Type B pancreatic cell (in vitro differentiated cells): ENCODE measurements at places on chromosomes 5 and 9. TPM values are rescaled to one million over a fixed set of nuclear protein-coding genes. Genes with fewer than 3 reads are reported as not detected.

DNA sequence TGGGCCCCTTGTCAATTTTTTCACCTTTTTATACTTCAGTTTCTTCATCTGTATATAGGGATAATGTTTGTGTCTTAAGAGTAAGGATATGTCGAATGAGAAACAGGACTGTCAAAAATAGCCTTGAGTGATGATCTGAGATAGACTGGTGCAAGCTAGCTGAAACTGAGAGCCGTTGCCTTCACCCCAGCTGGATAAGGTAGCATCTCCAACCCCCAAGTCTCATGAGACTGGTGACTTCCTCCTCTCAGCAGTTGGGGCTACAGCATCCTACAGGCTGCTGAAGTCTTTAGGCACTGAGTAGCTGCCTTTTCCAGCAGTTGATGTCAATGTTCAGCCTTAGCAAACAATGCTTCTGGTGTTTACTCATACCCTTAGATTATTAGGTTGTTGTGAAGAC lies 330.2 kb downstream of the OSTF1 start:
- no peak for DNase-seq

Gene MEGF10
- total RNA-seq = 1.2 and 13.3 TPM in 2 replicates

DNA sequence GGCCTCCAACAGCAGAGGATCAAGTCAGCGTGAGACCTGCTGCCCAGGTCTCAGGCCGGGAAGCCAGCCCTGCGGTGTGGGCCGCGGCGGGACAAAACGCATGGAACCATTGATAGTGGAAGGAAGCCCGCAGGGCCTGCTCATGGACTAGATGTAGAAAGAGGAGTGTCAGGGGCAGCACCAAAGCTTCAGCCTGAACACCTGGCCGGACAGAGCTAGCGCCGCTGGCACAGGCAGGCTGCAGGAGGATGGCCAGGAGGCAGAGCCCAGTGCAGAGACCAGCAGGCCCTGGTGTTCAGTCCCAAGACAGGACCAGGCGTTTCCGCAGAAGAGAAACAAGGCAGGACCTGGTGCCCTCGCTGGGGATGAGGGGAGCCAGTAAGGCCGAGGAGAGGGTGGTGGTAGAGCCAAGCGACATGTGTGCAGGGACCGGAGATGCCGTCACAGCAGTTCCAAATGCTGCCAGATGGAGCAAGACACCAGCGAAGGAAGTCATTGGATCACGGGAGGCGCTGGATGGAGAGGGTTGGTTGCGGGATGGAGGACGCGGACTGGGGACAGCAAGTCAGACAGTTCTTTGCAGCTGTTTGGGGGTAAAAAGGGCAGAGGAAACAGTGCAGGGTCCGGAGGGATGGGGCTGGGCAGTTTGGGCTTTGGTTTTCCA lies 42.1 kb upstream of the OLFM1 start:
- DNase-seq = peak; percentile 58

Gene IL9
- total RNA-seq = not detected in 2 replicates

GRCh38 chr5:18393565-18394442 lies 759.5 kb downstream of the TAF11L14 start:
- DNase-seq = peak; percentile 78

Gene LMX1B
- 13.6 and 33.6 TPM in 2 replicates for total RNA-seq

DNA sequence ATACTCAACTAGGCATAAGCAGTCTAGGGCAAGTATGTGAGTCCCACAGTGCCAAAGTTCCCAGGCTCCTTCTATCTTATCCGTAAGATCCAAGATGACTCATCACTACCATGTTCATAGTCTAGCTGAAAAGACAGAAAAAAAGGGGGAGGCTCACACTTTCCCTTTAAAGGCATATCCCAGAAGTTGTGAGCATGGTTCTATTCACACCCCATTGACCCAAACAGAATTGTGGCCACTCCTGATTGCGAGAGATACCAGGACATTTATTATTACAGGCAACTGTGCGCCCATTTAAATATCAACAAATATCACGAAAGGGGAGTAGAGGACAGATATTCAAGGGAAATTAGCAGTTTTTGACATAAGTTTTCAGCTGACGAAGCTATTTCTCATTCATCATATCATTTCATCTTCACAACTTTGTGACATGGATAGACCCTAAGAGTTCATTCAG lies 8.1 kb upstream of the PFDN1 start:
- DNase-seq = no peak

- no peak for DNase-seq
Observed at GRCh38 chr5:132445930-132446329, 44.6 kb downstream of the IRF1 start.

Gene CDX1
- total RNA-seq = 5.0 and 13.4 TPM in 2 replicates

GRCh38 chr5:131953969-131954368 lies 8.5 kb upstream of the MEIKIN start:
- DNase-seq = no peak

Gene RHOBTB3
- 41.7 and 76.3 TPM in 2 replicates for total RNA-seq

- DNase-seq = no peak
Observed at GRCh38 chr5:181170996-181171395, 23.6 kb downstream of the OR2V2 start.

DNA sequence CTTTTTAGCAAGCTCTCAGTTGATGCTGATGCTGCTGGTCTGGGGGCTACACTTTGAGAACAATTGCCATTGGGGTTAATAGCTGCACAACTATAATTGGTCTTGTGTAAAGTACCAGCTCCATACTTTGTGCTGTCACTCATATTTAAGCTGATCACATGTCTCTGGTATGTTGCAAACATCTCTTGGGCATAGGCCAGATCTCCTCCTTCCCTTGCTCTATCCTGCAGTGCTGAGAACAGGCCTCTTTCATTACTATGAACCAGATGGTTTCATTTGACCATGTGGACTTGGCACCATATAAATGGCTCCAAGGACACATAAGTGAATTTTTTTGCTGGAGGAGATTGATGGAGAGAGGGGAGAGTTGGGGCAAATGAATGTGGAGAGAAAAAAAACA lies 48.4 kb downstream of the DMRT2 start:
- DNase-seq = no peak

GRCh38 chr5:137700282-137700680 lies 35.6 kb downstream of the KLHL3 start:
- no peak for DNase-seq

DNA sequence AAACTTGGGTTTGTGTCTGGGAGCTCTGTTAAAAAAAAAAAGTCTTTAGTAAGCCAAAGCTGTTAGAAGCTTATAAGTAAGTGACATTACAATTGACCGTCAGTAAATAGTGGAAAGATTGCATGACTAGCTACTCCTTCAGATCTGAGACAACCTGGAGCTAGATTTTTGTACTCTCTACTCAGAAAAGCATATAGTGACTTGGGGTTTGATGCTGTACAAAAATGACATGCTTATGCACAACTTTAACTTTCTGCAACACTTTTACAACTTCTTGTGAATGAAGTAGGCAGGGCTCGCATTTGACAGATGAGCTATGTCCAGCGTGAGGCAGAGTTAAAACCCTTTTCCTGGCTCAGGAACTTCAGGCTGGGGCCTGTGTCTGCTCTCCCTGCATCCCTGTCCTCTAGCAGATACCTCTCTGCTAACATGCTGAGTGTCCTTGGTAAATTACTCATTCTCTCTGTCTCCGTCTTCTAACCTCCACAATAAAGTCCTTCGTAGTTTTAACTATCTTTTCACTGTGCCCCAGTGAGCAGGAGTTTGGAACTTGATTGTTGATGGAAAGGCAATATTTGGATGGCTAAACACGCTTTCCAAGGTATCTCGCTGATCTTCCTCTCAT lies 471 bp upstream of the GHR start:
- no peak for DNase-seq

Gene LCN1
- not detected in 2 replicates for total RNA-seq

DNA sequence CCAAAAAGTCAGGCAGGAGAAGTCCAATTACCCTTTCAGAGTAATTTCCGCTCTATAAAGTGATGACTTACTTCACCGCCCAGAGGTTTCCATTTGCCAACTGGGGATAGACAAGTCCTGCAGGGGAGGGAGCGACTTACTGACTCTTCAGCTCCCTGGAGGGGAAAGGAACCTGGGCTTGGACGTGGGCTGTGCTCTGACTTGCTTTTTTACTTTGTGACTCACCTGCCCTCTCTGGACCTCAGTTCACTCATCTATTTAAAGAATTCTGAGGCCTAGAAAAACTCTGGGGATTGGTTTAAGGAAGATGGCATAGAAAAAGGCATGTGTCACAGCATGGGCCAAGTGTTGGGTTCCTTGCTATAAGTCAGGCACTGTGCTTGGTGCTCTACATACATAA lies 180.4 kb upstream of the TRIM32 start:
- DNase-seq = no peak

Gene MRPL22
- 41.1 and 54.9 TPM in 2 replicates for total RNA-seq

Gene SHLD3
- total RNA-seq = 4.0 and 4.2 TPM in 2 replicates

DNA sequence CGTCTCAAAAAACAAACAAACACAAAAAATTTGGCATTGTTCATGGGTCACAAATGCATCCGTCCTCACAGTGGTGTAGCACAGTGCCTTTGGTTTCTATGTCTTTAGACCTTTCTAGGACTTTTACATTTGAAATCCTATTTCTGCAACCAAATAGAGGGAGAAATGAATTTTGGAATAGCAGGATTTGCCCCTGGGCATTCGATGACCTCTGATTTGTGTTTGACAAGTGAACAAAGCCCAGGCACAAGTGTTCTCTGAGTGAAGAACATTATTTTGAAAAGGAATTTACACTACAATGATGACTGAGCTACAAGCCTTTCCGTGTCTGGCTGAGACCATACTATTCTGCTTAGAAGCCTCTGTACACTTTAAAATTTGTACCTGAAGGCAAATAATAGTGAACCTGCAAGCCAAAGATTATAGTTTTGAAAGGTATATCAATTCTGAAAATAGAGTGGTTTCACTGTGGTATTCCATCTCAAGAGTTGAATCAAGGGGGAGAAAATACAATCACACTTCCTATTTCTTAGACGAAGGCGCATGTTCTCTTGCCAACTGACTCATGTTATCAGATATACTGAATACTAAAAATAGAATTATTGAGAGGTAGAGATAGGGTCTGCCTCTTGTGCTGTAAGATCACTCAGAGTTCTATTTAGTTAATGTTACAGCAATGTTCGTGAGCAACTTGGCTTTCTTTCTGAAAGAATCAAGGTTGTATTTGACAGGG lies 297.6 kb downstream of the KDM4C start:
- DNase-seq = no peak

DNA sequence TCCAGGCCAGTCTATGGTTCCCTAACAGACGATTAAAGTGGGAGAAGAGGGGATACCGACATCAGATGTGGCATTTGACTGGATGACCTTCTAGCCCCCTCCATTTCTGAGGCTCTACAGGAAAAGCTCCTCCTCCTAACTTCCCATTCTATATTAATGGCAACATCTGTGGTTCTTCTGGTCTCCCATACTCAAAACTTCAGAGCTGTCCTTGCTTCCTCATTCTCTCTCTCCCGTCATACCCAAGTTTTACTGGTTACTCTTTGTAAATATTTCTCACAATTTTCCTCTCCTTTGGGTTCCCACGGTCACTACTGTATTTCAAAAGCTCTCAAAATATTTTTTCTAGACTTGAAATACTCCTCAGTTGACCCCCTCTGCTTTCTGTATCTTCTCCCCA lies 36.0 kb upstream of the IL7R start:
- DNase-seq = no peak

Gene SLC28A3
- total RNA-seq = 2.4 and 7.2 TPM in 2 replicates

GRCh38 chr5:55903121-55903701 lies 52.1 kb downstream of the IL31RA start:
- no peak for DNase-seq

- no peak for DNase-seq
Observed at GRCh38 chr5:156363861-156364260, 36.9 kb downstream of the SGCD start.

GRCh38 chr5:80225934-80226326 lies 29.9 kb downstream of the SERINC5 start:
- DNase-seq = no peak

Gene AMBP
- 110 and 230 TPM in 2 replicates for total RNA-seq

Gene ZSWIM6
- 22.4 and 24.6 TPM in 2 replicates for total RNA-seq

DNA sequence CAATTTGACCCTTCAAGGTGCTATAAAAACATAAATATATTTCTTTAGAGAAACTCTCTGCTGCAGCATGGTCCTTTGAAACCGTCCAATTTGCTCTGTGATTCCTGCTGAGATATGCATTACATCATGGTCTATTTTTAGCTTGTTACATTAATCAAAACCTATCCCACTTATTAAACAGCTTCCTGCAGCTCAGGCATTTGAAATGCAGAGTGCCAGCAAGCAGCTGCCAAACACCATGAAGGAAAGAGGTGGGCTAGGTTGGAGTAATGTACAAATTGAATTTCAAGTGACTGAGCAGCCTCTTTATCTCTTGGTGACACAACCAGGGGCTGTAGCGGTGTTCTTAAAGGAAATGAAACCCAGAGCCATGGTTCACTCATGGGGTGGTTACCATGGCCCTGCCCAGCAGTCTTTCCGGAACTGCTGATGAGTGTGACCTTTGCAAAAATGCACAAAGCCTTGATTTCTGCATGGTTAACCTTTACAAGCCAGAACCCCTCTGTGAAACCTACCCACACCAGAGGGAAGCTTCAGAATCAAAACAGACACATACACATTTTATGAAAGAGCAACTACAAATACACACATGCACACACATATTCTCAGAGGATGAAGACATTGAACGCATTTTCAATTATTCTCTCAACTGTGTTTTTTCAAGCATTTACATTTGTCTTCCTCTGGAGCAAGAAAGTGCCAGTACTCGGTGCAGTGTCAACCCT lies 155.8 kb upstream of the ZNF608 start:
- DNase-seq = no peak

- no peak for DNase-seq
Observed at GRCh38 chr5:14281746-14282181, 138.6 kb downstream of the TRIO start.

GRCh38 chr5:170145462-170145861 lies 39.8 kb downstream of the FOXI1 start:
- peak; percentile 24 for DNase-seq

DNA sequence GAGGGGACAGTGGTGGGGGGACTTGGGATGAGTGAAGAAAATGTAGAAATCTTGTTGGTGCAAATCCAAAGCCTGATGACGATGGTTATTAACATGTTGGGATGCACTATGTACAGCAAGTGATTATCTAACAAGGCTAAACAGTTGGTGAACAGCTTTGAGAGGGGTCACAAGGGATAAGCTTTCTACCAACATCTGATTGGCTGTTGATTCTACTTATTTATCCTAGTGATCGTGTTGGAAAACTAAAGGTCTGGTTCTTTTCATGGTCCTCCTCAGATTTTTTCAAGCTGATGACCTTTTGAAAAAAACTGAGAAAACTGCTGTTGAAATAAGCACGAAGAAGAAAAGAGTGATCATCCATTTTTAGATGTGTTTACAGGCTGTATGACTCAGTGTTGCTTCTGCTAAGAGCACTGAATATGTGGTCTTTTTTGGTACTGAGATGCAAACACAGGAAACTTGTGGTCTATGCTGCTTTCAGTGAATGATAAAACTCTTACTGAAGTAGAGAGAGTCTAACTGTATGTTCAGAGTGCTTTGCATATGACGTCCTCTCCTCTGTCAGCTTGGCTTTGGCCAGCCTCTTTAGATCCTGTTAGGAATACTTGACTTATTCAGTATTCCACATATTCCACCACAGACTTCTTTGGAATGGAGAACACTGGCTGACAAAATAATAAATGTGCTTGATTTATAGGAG lies 174.8 kb downstream of the SLF1 start:
- DNase-seq = no peak

GRCh38 chr5:42392917-42393316 lies 30.3 kb upstream of the GHR start:
- DNase-seq = no peak
